CD8-positive, alpha-beta T cell (primary cell): ENCODE measurements at places on chromosomes 1 and 21.

- peak; percentile 54 for DNase-seq
Observed at GRCh38 chr1:84996846-84997666, at the start of gene MCOLN2. MCOLN2 (minus strand) TSS chr1:84997113; CDS start chr1:84996872, 241 bp downstream.

DNA sequence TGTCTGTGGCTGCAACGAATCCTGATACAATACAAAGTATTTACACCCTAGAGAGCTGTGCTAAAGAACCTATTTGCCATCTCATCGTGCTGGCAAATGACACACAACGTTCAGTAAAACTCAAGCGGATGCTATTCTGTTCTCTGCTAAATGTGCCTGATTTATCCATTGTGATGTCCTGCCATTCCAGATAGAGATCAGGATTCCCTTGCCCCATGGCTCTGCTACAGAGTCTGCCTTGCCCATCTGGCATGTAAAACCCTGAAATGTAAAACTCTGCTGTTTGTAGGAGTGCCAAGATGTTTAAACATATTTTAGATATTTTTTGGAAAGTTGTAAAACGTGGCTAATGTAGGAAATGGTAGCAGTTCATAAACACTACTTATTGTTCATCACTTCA is 20.0 kb upstream of the IGSF5 start:
- no peak for DNase-seq

GRCh38 chr1:27662261-27662660 is 9.7 kb downstream of the IFI6 start:
- DNase-seq, result no peak

DNA sequence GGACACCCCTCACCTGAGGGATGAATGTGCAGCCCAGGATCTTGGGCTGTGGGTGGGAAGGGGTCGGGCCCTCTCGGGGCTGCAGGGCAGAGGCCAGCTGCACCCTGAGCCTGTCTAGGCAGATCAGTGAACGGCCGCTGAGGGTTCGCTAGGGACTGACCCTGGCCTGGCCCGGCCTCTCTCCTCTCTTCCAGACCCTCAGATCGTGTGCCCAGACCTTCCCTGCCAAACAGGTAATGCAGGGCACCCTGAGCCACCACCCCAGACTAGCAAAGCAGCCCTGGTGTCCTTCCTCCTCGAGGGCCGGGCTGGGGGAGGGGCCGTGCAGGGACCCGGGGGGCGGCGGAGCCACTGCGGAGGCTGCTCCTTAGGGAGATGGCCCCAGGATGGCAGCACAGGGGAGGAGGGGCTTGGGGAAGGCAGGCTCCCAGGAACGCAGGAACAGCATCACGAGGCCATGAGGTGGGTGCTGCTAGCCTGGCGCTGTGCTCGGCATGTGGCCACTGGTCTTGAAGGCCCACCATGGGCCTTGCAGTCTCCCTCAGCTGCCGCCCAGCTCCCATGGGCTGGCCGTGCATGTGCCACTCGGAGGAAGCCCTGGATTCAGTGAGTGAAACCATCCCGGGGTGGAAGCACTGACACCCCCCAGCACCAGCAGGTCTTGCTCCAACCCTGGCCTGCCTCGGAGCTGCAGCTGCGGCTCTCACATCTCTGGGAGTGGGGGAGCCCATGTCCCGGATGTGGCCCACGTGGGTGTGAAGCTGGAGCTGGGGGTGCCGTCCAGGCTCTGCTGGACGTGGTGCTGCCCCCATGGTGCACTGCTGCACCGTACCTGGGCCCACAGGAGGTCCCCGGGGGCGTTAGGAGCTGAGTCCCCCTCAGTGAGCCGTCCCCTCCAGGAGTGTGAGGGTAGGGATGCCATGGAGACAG is 28.7 kb downstream of the COL6A2 start:
- no peak for DNase-seq

DNA sequence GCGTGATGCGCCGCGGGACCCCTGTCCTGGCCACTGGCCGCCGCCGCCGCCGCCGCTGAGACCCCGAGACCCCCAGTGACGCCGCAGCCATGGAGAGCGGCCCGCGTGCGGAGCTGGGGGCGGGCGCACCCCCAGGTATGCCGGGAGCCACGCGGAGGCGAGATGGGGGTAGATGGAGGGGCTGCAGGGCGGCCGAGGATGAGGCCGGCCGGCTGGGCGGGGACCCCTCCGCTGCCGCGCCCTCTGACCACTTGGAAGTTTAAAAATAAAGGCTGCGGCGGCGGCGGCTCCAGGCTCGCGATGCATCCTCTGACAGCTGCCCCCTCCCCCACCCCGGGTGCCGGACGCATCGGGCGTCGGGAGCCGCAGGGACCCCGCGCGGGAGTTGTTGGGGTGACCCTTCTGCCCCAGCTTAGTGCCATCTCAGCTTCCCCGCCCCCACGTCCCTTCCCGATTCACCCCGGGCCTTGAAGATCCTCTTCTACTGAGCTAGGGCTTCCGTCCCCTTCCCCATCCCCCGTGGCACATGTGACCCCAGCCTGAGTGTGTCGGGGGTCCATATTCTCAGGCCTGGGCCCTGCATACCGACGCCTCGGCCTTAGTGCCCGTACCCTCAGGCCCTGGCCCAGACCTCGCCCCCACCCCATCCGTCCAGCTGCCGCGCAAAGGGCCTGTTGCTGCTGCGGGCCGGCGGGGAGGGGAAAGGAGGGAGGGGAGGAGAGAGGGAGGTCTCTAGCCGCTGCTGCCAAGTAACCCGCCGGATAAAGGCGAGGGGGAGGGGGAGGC is 562 bp downstream of the MAP7D1 start:
- peak; percentile 71 for DNase-seq

DNA sequence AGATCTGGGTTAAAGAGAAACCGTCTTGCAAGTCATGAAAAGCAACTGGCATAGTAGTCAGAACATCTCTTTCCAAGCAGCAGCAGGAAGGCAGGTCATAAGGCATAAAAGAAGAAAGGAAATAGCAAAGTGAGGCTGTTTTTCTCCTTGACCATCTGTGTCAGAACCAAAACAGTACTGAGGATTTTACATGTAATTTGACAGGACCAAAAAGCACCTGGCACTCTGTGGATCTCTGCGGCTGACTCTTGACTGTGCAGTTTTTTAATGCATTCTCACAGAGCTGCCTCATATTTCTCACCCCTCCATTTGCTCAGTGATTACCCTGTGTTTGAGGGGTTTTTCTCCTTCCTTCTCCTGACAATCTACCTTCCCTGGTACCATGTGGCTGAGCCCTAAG is 17.7 kb downstream of the TBX15 start:
- no peak for DNase-seq

- DNase-seq, result peak; percentile 39
Observed at GRCh38 chr1:36157115-36157903, 1.3 kb downstream of the MAP7D1 start.

DNA sequence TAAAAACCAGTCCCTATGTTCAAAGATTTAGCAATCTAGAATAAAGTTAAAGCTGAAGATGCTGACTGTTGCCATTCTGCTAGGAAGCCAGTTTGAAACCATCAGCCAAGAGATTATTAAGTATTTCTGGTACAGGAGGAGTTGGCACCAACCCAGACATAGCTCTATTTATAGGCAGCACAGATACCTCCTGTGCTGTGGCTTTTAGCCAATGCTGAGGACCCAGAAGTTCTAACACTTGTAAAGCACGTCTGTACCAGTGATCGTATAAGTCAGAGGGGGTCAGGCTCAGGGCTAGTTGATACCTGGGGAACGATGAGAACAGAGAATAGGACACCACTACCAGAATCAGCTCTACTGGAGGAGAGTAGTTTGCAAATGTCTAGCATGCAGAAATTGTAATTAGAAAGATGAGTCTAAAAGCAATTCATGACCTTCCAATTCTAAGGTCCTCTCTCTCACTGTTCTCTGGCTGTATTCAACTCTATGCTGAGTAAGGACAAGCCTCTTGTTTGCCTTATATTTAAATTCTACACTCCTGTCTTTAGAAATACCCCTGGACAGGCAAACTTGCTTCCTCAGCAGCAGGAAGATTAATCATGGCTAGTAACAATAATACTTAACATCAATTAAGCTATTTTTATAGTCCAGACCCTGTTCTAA is 96.8 kb upstream of the PALMD start:
- DNase-seq, result no peak

- DNase-seq, result no peak
Observed at GRCh38 chr1:47390843-47391242, 25.2 kb upstream of the FOXE3 start.

DNA sequence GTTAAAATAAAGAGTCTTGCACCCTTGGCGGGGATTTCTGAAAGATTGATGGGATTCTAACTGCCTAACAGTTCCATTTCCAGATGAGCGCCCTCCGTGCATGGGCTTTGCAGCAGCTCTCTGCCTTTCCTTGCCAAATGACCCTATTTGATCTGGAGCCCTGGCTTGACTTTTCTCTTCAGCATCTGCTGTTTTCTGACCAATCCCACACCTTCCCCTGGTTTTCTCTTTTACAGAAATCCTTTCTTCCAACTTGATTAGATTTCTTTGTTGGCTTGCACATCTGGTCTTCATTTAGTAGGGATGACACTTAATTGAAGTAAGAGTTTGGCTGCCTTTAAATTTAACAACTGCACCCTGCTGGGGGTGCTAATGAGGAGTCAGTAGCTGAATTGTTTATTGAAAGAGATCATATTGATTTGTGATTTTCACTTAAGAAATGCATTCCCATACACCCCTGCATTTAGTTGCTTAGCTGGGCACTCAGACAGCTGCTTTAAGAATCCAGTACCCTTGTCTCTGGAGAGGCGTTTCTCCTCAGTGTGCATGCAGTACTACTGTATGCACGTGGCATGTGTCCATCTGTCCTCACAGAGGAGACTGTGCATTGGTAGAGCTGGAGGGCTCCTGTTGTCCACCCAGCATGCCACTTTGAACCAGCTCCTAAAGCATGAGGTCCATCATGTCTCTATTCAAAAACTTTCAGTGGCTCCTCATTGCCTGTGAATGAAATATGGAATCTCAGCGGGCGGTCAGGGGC is 99.7 kb downstream of the NOS1AP start:
- no peak for DNase-seq

- no peak for DNase-seq
Observed at GRCh38 chr21:44524414-44525371, 15.3 kb downstream of the KRTAP10-1 start.

DNA sequence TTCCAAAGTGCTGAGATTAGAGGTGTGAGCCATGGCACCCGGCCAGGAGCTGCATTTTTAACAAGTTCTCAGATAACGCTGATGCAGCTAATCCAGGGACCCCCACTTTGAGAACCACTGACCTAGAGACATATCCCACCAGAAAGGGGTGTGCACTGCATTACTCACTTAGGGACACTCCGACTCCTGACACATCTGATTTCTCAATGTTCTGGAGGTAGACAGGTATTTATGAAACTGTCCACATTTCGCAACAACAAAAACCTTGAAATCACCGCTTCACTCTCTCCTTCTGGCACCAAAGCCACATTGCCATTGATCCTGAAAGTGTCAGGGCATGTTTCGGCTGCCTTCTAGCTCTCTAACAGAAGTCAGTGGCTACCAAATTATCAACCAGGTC is 23.2 kb upstream of the CAMTA1 start:
- DNase-seq, result no peak

DNA sequence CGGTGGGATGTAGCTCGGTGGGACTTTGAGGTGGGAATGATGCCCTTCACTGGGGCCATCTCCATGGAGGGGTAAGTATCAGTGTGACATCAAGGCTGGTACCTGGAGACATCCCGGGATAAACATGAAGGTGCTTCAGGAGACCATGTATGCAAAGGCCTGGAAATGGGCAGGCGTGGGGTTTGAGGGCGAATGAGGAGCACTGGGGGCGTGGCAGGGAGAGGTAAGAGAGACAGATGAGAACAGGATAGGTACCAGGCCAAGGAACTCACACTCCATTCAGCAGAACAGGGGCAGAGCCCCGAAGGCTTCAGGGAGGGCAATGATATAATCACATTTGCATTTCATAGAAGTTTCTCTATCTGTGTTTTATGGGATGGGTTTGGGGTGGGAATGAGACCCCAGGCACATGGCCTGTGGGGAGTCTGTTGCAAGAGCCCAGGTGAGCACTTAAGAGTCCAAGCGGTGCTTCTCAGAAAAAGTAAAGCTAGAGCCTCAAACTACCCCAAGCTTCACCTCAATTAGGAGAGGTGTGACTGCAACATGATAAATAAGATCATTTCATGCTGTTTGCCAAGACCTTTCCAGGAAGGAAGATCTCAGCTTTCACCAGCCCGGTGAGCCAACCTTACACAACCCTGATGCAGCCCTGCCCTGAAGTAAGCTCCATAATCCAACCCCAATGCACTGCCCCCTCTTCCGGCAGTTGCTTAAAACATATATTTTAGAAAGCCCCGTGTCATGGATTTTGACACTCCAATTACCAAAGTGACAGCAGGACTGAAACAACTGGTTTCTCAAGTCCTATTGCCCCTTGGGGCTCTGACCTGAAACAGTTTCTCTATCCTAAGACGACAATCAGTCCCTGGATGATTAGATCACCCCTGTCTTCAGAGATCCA is 7.4 kb downstream of the S100A9 start:
- no peak for DNase-seq
